ENCODE measurements at places on chromosomes 7 and 10.

DNA sequence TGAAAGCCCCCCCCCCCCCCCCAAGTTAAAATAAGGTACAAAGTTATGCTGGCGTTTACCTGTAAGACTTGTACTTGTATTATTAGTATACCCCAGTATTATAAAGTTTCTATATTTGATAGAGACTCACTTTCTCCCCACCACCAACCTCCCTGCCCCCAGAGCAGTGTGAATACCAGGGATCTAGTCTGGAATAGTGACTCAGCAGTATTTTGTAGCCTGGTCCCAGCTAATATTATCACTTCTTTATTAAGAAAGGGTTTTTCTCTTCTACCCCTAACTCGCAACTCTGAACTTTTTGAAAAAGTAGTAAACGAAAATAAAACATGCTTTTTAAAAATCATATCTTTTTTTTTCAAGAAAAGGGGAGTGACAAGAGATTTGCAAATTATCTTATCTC lies 26.7 kb downstream of the GLI3 start:
- no peak for DNase-seq

GRCh38 chr10:80177781-80178636 lies 27.3 kb downstream of the ANXA11 start:
- no peak for DNase-seq

GRCh38 chr7:115805458-115805857 lies 225.1 kb downstream of the TFEC start:
- no peak for DNase-seq

DNA sequence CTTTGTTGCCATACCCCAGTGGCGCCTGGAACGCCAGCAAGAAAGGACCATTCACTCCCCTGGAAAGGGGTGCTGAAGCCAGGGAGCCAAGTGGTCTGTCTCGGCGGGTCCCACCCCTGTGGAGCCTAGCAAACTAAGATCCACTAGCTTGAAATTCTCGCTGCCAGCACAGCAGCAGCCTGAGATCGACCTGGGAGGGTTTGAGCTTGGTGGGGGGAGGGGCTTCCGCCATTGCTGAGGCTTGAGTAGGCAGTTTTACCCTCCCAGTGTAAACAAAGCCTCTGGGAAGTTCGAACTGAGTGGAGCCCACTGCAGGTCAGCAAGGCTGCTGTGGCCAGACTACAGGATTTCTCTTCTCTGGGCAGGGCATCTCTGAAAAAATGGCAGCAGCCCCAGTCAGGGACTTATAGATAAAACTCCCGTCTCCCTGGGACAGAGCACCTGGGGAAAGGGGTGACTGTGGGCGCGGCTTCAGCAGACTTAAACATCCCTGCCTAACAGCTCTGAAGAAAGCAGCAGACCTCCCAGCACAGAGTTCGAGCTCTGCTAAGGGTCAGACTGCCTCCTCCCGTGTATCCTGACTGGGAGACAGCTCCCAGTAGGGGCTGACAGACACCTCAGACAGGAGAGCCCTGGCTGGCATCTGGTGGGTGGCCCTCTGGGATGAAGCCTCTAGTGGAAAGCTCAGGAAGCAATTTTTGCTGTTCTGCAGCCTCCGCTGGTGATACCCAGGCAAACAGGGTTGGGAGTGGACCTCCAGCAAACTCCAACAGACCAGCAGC lies 281.1 kb upstream of the SP4 start:
- no peak for DNase-seq

GRCh38 chr7:103083210-103083609 lies 8.3 kb downstream of the ARMC10 start:
- DNase-seq = no peak

GRCh38 chr10:60099998-60100747 lies 193.8 kb upstream of the CCDC6 start:
- DNase-seq = peak; percentile 40

DNA sequence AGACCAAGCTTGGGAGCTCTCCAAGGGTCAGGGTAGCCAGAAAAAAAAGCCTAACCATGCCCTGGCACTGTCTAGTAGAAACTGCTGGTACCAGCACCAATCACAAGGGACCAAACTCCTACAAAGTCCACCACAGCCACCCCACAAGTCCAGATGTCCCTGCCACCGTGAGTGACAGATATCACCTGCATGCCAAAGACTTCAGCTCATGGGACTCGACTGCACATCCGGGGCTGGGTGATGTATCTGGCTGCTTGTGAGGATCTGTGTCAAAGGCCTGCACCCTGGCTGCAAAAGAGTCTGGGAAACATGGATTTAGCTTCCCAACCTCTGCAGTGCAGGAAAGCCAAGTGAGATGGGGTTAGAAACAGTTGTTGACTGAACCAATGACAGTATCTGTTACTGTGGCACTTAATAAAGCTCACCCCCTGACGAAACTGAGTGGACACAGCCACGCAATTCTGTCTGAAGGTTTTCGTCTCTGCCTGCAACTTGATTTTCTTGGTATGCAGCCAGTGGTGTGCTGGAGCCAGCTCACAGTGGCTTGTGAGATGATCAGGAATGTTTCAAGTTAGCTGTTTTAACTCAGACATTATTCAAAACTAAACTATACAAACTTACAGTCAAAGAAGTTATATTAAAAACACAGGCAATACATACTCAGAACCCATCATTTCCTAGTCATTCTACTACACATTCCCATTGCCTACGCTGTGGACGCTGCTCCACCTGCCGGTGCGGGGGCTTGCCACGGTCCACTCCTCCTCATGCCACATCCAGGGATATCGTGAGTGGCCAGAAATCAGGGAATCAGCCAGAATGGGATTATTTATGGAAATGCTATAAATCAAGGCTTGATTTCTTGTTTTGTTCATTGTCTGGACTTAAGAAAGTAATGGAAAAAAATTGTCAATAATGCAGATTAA lies 9.2 kb downstream of the ZNF488 start:
- no peak for DNase-seq

DNA sequence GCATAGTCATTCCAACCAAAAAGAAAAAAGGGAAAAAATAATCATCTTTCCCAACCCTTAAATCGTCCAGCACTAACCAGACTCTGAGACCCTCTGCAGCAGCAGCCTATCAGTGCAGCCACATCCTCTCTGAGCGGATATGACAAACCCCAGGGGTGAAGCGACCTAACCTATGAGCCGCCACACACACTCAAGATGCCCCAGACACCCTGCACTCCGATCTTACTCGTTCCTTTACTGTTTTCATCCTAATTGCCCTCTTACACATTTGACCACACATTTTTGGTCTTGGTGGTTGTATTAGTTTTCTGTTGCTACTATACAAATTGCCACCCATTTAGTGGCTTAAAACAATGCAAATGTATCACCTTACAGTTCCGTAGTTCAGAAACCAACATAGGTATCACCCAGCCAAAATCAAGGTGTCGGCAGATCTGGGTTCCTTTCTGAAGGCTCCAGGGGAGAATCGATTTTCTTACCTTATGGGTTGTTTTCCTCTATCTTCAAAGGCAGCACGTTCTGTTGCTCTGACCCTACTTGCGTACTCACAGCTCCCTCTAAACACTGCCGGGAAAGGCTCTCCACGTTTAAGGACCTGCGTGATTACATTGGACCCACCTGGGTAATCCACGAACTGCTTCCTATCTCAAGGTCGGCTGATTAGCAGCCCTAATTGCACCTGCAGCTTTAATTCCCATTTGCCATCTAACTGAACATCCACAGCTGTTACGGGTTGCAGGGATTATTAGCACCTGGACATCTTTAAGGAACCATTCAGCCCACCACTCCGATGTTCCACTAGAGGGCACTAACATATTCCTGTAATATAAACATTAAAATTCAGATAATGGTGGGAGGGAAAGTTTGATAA lies 37.3 kb upstream of the PRSS1 start:
- DNase-seq = peak; percentile 21

GRCh38 chr7:405489-406211 lies 114.0 kb downstream of the PDGFA start:
- no peak for DNase-seq

DNA sequence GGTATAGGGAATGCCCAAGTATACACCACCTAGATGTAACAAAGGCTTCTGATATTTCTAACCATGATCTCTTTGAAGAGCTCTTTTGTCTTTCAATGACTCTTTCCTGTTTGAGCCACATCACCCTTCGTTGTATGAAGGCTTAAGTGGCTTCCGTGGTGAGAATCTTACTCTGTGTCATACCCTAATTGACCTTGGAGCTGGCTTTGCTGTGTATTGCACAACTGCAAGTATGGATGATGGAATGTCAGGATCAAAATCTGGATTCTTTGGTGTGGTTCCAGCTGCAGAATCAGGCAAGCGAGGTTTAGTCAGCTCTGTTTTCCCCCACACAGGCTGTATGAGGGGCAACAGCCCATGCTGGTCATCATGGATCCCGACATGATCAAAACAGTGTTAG lies 16.0 kb downstream of the CYP3A43 start:
- DNase-seq = no peak

DNA sequence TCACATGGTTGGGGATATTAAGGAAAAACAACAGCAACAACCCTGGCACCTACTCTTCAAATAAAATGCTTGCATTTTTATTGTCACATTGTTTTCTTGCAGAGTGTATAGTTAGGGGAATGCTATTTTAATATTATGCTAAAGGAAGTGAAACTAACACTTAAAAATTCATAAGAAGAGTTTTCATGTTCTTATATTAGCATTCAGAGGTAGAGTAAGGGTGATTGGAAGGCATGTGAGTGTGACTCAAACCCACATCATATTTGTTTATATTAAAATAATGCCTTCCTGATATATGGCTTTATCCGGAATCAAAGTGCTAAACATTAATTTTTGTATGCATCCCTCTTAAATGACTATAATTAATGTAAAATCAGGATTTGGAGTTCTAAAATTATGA lies 59.8 kb upstream of the TES start:
- DNase-seq = no peak

GRCh38 chr10:70604106-70604505 lies 1.6 kb upstream of the PRF1 start:
- peak; percentile 41 for DNase-seq

- DNase-seq = no peak
These were observed 48.5 kb downstream of the CPEB3 start for GRCh38 chr10:92242380-92242779.

GRCh38 chr7:132580277-132580676 lies 4.0 kb upstream of the PLXNA4 start:
- peak; percentile 58 for DNase-seq

DNA sequence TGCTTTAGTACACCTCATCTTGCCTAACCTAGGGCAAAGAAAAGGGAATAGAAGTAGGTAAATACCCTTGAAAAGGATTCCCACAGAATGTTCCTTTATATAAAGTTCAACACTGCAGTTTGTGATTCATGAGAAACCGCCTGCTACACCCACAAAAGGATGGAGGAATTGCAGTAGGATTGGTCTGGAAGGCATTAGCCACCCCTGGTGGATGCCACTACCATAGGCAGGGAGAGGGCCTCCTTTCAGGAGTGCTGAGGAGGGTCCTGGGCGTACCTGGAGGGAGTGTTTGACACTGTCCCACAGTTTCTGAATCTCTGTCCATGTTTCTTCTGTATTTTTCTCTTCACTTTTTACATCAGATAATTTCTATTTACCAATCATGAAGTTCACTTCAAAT lies 221.8 kb upstream of the TMEM72 start:
- no peak for DNase-seq

DNA sequence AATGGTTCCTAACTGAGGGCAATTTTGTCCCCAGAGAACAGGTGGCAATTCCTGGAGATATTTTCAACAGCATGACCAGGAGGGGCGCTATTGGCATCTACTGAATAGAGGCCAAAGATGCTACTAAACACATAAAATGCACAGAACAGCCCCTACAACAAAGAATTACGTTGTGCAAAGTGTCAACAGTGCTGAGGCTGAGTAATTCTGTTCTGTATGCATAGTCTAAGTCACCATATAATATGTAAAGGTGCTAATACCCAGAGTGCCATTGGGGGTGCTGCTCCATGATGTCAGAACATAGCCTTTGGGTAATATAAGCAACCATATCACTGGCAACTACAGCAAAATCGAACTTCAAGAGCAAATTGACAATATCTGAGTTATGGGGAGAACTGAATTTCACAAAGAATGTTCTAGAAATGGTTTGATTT lies 213.3 kb upstream of the PHYHIPL start:
- DNase-seq = no peak

DNA sequence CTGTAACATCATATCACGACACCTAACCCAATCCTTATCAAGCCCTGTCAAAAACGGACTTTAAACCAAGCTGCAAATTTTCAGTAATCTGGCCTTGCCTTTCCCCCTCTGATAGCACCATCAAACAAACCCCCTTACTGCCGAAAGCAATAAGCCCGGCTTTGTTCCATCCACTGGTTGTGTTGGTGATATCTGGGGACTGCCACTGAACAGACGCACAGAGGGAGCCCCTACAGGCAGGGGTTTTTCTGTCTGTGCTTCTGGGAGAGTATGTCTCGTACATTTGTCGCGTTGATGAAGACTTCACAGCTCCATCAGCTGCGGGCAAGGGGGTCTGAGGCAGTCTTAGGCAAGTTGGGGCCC lies 550 bp upstream of the PLAU start:
- DNase-seq = no peak

DNA sequence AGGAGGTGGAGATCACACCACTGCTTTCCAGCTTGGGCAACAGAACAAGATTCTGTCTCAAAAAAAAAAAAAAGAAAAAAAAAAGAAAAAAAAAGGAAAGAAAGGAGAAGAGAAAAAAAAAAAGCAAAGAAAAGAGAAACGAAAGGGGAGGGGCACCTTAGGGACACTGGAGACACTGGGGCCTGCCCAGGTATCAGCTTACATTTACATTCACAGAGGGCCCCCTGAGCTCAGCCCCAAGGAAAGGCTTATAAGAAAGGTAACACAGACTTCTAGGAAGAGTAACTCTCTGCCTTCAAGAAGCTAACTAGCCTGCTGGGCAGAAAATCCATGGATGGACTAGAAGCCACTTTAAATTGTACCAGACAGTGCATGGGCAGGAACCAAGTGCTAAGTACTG lies 108.8 kb downstream of the NPY start:
- DNase-seq = no peak

DNA sequence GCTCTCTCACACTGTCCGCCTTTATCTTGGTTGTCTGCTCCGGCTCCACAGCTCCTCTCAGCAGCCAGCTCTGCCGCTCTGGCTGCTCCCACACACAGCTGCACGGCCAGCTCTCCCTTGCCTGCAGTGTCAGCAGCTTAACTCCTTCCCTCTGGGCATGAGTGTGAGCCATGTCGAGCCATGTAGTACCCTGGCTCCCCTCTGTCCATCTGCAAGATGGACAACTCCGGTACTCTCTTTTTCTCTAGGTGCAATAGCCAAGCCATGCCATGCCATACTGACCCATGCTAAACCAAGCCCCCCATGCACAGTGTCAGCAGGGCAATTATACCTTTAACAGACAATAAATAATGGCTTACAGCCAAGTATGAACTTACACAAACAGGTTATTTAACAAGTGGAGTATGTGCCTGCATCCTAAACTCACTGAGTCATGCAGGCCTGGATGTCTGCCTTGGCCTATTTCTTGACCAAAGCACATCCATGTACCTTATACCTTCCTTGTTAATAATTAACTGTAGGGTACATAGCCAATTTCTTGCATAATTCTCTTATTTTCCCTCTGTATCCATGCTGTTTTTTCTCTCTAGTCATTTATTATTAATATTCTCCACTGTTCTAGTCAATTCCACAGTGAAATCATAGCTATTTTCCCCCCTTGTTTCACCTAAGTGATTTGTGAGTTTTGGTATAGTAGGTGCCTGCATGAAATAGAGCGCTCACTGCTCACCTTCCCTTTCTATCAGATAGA lies 170.9 kb downstream of the CDK14 start:
- no peak for DNase-seq
